ENCODE measurements at places on chromosomes 13 and 19. TPM values are rescaled to one million over a fixed set of nuclear protein-coding genes. Genes with fewer than 3 reads are reported as not detected.

GRCh38 chr19:17095141-17095919, 19.8 kb downstream of the MYO9B start:
- no peak for DNase-seq

- DNase-seq, result peak; percentile 92
Observed at GRCh38 chr19:14474827-14475226, 327 bp downstream of the PTGER1 start.

The FBXO27 gene
- 6.7 TPM for total RNA-seq

The ADPRHL1 gene
- 8.8 TPM for total RNA-seq

- no peak for DNase-seq
Observed at GRCh38 chr19:17579661-17580244, 24.3 kb downstream of the COLGALT1 start.

GRCh38 chr19:46878613-46879375, 18.0 kb downstream of the ARHGAP35 start:
- DNase-seq, result no peak

Measured in chondrocyte (in vitro differentiated cells).